ENCODE measurements at places on chromosomes 7 and 10.

DNA sequence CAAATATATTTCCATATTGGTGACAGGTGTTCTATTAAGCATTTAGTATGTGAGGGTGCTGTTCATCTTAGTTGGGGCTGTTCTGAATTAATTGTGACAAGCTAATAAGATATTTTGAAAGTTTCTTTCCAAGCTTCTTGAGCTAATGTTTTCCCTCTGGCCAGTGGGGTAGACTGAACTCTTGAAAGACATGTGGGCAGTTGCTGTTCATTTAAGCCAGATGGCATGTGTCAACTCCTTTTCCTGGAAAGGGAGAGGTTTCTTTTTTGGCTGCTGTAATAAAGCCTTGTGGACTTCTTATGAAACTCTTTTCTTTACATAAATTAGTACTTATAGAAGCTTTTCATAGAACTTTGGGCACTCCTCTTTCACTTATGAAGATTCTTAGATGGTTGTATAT lies 21.7 kb downstream of the RAB18 start:
- DNase-seq = no peak
- no peak overlapping the region for H3K4me3 ChIP-seq
- no peak overlapping the region for H3K27ac ChIP-seq
- no peaks in the 10 kb centered on the region for H3K27me3 ChIP-seq

DNA sequence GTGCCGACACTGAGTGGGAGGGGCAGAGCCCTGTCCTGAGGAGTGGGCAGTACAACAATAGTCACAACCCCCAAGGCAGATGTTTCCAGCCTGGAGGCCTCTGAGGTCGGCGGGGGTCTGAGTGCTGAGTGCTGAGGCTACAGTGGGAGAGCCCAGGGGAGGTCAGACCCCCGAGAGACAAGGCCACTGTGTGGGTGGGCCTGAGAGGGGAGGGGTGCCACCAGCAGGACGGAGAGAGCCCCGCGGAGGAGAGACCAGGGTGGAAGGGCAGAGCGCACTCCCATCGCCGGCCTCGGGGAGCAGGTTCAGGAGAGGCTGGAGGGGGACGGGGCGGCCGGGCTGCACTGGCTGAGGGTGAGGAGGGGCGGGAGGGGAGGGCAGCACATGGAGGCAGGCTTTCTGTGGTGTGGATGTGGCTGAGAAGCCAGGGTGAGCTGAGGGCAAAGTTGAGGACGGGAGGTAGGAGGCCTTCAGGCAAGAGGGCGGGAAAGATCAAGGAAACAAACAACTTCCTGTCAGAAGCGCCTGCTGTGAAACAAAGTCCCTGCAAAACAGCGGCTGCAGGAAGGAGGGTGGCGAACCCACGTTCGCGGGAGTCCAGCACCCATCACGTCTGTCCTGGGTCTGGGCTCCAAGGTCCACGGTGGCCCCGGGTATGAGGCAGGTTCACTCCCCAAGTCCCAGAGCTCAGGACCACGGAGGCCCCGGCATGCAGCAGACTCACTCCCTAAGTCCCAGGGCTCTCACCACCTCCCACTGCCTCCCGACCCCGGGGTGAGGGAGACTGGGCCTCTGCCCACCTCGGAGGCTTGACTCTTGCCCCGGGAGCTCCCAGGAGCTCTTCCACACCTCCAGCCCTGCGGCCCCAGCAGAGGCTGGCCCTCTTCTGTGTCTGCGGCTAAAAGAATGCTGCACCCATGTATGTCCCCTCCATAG lies 76.8 kb upstream of the NKX6-2 start:
- no peaks in the 10 kb centered on the region for H3K4me1 ChIP-seq
- H3K27ac ChIP-seq = no peak overlapping the region
- no peaks in the 10 kb centered on the region for H3K27me3 ChIP-seq
- DNase-seq = peak; percentile 10
- no peaks in the 10 kb centered on the region for H3K36me3 ChIP-seq

DNA sequence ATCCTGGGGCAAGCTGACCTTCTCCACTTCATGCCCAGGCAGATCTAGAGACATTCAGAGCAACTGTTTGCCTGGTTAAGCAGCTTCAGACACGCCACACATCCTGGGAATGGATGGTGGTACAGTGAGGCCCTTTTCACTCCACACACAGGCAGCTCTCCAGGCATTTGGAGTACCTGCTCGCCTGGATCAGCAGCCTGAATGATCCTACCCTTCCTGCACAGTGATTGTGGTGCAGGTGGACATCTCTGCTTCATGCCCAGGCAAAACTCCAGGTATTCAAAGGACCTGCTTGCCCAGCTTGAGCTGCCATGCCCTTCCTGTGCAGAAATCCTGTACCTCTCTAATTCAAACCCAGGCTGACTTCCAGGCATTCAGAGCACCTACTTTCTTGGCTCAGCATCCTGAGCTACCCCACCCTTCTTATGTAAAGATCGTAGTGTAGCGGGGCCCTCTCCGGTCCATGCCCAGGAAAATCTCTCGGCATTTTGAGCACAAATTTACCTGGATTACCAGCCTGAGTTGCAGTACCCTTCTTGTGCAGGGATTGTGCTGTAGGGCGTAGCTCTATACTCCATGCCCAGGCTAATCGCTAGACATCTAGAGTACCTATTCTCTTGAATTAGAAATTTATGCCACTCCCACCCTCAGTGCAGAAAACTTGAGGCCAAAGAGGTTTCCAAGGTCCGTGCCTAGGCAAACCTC lies 972.8 kb downstream of the ANKRD7 start:
- DNase-seq = no peak
- no peaks in the 10 kb centered on the region for H3K4me1 ChIP-seq
- H3K27ac ChIP-seq = no peak overlapping the region
- no peaks in the 10 kb centered on the region for H3K27me3 ChIP-seq

DNA sequence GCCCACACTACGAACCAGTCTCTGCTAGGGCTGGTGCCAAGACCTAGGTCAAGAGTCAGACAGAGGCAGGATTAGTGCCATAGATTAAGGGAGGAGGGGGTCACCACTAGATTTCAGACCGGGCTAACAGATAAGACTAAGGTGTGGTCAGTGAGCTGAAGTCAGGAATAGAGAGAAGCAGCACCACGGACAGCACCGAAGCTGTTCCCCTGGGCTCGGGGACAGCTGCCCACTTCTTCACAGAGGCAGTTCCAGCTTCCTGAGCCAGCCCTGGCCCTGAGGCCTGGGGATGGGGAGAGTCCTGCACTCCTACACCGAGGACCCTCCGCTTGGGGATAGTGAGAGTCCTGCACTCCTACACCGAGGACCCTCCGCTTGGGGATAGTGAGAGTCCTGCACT lies 11.2 kb upstream of the JAKMIP3 start:
- no peak overlapping the region for H3K4me3 ChIP-seq
- no peaks in the 10 kb centered on the region for H3K27me3 ChIP-seq
- no peaks in the 10 kb centered on the region for H3K4me1 ChIP-seq
- DNase-seq = no peak

- H3K27me3 ChIP-seq = peaks cover 35% of the 10 kb centered on the region
- no peak for DNase-seq
- H3K36me3 ChIP-seq = no peaks in the 10 kb centered on the region
- H3K4me1 ChIP-seq = peaks cover 9% of the 10 kb centered on the region
These were observed 1.2 kb downstream of the CYP2E1 start for GRCh38 chr10:133528296-133528844.

DNA sequence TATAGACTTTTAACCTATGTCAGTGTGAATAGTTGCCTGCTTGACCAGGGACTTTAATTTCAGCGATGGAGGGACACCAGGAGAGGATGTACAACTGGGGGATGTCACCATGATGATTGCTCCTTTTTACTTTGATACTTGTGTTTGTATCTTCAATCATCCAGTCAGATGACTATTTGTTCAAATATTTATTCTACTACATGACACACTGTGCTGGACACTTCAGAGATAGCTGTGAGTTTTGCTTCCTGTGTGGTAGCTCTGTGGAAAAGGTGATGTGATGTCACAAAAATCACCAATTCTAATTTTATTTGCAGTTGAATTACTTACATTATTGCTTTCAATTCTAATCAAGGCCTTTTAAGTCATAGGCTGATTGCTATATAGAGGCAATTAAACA lies 62.7 kb upstream of the CREB5 start:
- no peaks in the 10 kb centered on the region for H3K27me3 ChIP-seq
- H3K27ac ChIP-seq = no peak overlapping the region
- DNase-seq = no peak
- no peaks in the 10 kb centered on the region for H3K36me3 ChIP-seq
- H3K4me3 ChIP-seq = no peak overlapping the region

DNA sequence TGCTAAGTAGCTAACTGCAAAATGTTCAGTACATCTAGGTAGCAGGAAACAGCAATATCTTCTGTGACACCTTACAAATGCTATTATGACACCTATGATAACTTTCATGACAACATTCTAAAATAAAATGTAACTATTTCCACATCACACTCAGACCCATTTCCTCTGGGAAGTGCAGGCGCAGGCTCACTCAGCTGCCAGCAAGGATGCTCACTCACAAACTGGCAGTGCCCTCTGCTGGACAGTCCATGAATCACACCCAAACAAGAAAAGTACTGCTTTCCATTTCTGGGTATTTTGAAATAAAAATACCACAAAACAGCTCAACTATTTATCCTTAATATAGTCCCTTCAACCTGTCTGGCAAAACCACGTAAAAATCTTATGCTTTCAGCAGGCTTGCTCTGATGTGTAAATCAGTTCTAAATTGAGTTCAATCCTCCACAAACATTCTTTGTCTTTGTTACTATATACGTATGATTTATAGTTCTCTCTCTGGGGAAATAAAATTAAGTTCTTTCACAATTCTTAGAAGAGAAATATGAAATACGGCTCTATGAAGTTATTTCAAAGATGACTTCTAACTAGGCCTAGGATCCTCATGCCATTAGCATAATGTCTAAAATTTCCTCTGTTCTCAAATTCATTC lies 176.6 kb downstream of the PARD3 start:
- no peak overlapping the region for H3K4me3 ChIP-seq
- DNase-seq = no peak
- peaks cover 36% of the 10 kb centered on the region for H3K4me1 ChIP-seq
- no peaks in the 10 kb centered on the region for H3K36me3 ChIP-seq
- H3K27ac ChIP-seq = no peak overlapping the region
- no peaks in the 10 kb centered on the region for H3K27me3 ChIP-seq

DNA sequence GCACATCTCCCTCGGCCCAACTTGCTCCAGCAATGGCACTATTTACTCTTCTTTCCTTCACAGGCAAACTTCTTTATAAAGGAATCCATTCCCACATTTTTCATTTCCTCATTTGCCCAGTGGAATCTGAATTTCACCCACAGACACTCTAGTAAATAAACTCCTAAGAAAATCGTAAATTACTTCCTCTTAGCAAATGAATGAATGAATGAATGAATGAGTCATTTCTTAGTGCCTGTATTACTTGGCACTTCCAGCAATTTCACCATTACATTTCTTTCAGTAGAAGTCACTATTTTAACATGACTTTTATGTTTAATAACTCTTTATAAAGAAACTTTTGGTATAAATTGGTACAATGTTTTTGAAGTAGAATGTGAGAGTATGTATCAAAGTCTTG lies 55.7 kb downstream of the DDC start:
- no peak overlapping the region for H3K4me3 ChIP-seq
- H3K27ac ChIP-seq = no peak overlapping the region
- H3K36me3 ChIP-seq = no peaks in the 10 kb centered on the region
- H3K27me3 ChIP-seq = no peaks in the 10 kb centered on the region
- DNase-seq = no peak
- H3K4me1 ChIP-seq = no peaks in the 10 kb centered on the region

DNA sequence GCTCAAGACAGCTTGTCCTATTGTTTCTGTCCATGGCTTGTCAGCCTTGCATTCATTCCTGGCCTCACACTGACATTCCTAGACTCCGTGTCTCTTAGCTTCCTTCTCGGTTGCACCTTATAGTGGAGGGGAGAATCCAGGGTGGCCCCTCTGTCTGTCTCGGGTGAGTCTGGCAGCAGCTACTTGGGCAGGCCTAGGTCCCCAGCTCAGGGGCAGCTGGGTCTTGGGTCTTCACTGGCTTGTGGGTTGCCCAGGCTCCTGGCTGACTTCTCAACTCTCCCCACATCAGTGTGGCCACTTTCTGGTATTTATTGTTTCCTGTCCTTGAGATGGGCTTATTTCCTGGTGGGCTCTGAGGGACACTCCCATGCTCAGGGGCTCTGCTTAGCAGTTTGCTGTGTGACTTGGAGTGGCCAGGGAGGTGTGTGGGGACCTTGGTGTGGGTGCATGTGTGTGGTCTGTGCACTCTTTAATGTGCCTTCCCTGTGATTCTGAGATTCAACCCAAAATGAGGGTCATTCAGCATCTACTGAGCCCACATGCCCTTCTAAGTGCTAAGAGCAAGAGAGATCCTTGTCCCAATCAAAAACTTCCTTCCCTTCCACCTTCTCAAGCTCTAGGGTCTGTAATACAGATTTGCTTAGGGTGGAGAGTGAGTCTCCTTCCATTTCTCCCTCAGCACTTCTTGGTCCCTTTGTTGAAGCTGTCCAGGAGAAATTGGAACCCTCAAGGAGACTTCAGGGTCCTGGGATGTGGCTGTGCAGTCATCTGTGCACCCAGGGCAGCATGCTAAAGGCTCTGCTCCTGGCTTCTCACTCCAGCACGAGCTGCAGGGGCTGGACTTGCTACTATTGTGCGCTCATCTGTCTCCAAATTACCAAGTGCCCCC lies 20.1 kb downstream of the UPP1 start:
- no peak for DNase-seq
- no peaks in the 10 kb centered on the region for H3K4me1 ChIP-seq
- H3K36me3 ChIP-seq = peaks cover 48% of the 10 kb centered on the region
- H3K27me3 ChIP-seq = no peaks in the 10 kb centered on the region
- H3K27ac ChIP-seq = no peak overlapping the region

DNA sequence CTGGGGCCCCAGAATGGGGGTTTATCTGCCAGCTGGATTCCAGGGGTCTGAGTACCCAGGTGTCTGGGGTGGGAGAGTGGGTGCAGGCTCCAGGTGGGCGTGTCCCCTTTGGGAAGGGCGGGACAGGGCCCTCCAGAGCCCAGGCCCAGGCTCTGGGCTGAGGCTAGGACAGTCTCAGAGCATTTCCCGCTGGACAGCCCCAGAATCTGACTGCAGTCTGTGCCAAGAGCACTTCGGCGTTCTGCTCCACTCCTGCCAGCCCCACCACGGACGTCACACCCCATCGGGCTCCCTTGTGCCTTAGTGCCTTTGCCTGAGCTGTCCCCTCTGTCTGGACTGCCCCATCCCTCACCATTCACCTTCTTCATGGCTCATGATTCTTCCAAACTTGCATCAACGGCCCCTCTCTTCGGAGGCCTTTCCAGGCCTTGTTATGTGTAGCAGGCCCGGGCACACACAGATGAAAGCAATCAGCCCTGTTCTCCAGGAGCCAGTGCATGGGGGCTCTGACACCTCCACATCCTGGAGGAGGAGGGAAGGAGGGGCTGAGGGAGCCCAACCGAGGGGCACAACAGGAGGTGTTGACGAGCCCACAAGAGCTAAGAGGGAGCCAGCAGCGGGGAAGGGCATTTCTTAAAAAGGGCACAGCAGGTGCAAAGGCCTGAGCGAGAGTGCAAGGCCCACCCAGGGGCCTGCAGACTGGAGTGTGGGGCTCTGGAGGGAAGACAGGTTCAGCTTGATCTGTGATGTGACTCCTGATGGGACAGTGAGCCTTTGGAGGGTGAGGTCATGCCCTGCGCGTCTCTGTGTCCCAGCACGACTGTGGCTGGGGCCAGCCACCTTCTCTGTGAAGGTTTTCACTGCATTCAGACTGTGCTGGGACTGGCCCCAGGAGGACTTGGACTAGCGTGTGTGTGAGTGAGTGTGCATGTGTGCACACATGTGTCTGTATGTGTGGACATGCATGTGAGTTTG lies 41.7 kb downstream of the GTF2IRD1 start:
- no peaks in the 10 kb centered on the region for H3K36me3 ChIP-seq
- H3K27me3 ChIP-seq = no peaks in the 10 kb centered on the region
- no peak for DNase-seq
